RWPE2 (cell line): ENCODE measurements at places on chromosomes 5 and 9.

DNA sequence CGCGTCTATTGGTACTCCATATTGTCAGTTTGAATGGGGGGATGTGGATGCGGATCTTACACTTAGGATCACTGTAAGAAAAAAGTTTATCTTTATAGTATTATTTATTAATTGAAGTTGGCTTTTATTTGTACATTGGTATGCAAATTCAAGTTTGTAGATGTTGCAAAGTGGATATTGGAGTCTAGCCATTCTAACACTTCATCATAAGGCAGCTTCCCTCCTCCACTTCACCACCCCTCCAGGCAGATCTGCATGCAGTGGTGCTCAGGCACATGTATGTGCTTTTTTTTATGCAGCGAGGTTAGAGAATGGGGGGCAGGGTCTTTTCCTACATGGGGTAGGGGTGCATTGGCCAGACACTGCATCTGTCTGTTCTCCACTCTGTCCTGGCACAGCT is 84.3 kb downstream of the IQGAP2 start:
- DNase-seq: no peak

DNA sequence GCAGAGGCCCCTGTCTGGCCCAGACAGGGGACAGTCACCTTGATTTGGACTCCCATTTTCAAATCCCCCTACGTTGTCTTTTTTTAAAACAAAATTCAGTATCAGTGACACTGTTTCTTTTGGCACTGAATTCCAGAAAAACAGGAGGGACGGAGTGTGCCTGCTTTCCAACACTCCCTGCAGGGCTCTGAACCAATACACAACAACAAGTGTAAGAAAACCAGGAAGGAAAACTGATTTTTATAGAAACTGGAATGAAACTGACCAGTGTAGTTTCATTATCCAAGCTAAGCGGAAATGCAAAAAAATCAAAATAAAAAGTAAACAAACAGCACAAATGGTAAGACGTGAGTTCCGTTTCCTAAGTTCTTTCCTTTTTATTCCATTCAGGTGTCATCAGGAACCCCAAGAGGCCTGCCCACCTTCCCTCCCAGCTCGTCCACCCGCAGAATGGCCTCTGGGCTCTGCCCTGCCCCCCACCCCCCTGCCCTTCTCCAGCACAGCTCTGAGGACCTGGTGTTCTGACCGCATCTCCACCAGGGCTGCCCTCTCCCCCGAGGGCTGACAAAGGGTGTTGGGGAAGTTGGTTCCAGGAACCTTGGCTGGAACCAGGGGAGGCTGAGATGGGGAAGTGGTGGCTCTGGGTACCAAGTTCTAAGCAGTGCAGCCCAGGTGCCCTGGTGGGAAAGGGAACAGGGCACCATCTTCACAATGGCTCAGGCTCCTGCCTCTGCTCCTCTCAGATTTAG is 73.6 kb downstream of the PSD2 start:
- no peak for DNase-seq

- DNase-seq: no peak
Measured at GRCh38 chr9:127214421-127215267, 49.9 kb upstream of the GARNL3 start.

GRCh38 chr9:128358861-128359260 is 12.3 kb upstream of the URM1 start:
- DNase-seq: no peak

GRCh38 chr9:132160802-132161742 is 786 bp upstream of the NTNG2 start:
- DNase-seq: no peak

DNA sequence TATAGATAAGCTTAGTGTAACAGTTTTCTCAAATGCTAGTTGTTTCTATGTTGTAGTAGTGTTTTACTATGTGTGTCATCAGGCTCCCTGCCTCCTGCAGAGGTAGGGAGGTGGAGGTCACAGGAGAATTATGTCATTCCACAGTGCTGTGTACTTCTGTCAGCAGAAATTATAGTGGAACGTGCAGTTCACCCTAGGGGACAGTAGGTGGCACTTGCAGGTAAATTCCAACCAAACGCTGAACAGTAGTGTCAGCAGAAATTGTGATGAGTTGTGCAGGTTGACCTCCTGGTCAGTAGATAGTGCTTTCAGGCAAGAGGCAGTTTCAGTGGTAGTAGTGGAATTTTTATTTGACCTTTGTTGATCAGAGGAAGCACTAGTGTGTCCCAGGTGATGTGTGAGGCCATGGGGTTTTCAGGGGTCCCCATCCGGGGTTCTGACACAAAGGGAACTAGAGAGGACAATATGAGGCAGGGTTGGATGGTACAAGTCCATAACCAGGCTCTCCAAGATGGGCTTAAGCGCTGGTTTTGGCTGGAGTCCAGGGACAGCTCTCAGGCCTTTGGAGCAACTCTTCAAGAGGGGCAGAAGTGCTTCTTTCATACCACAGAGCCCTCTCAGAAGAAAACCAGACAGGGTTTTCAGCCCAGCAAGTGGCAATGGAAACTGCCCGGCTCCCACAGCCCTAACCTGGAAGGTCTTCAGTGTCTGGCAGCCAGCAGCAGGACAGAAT is 402.9 kb downstream of the CYLC2 start:
- no peak for DNase-seq

DNA sequence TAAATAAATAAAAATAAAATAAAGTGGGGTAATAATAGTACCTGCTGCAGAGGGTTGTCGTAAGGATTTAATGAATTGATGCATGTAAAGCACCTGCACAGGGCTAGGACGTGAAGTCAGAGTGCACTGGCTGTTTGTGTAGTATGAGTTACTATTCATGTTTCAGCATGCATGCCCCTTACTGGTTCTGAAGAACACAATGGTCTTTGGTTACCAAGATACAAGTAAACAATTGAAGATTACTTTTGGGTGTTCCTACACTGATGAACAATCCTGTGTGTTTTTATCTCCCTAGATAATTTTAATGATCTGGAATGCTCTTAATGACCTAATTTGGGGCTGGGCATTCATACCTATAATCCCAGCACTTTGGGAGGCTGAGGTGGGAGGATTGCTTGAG is 23.2 kb upstream of the PRRC2B start:
- DNase-seq: no peak

GRCh38 chr5:6573651-6574101 is 59.2 kb downstream of the NSUN2 start:
- no peak for DNase-seq

DNA sequence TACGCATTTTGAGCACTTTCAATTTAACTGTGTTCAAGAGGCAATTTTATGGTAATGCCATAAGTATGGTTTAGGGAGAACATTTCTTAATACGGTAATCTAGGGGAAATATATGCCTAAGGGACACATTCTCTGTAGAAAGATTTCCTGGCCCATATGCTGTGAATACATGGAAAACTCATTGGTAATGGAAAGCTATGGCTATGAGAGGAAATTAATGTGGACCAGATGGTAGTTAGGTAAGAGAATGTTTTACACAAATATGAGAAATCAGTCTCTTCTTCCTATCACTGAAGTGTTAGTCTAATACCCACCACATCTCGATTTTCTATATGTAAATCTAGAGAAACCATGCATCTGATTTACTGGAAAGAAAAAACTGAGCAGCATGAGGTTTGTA is 105.0 kb downstream of the SEMA6A start:
- DNase-seq: no peak

DNA sequence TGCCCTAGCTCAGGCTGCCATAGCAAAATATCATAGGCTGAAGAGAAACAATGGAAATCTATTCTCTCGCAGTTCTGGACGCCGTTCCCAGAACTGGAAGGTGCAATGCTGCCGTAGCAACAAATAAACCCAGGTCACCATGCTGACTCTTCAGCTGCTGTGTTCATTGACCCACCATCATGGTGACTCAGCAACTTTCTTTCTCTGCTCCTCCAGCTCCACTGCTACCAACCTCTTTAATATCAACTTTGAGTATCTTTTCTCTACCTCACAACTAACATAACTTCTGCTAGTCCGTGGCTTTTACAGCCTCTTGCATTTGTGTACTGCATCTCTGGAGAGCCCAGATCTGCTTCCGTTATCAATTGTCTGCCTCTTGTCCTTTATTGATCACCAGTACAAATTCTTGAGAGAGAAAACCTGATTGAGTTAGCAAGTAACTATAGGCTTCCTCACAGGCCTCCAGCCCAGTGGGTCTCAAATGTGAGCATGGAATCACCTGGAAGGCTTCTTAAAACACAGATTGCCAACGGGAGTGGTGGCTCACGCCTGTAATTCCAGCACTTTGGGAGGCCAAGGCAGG is 47.3 kb upstream of the SLC30A5 start:
- no peak for DNase-seq

- no peak for DNase-seq
Measured at GRCh38 chr5:142400415-142400814, 75.6 kb upstream of the SPRY4 start.

- DNase-seq: no peak
Measured at GRCh38 chr5:181151146-181151545, 3.8 kb downstream of the OR2V2 start.

GRCh38 chr9:76904661-76905457 is 1.1 kb downstream of the PRUNE2 start:
- DNase-seq: no peak

DNA sequence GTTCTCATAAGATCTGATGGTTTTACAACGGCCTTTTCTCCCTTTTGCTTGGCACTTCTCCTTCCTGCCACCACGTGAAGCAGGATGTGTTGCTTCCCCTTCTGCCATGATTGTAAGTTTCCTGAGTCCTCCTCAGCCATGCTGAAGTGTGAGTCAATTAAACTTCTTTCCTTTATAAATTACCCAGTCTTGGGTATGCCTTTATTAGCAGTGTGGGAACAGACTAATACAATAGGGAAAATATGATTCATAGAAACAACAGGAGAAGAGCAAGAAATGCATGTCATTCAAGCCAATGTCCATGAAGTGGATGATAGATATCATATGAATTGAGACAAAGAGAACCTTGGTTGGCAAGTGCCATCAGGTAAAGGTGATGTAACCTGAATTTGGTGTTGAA is 128.3 kb upstream of the HAPLN1 start:
- DNase-seq: no peak

DNA sequence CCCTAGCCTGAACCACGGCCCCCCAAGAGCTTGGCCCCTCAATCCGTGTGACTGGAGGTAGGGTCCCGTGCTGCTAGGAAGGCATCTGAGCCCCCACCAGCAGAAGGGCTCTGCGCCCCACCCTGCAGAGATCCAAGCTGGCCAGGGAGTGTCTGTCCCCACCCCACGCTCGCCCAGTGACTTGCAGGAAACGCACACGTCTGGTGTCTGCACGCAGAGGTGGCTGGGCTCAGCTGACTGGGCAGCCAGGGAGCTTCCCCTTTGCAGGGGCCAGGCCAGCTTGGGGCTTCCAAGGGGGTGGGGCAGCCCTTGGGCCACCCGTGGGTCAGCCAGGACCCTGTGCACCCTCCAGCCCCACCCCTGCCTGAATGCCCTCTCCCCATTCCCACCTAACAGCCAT is 24.3 kb downstream of the NOTCH1 start:
- no peak for DNase-seq

DNA sequence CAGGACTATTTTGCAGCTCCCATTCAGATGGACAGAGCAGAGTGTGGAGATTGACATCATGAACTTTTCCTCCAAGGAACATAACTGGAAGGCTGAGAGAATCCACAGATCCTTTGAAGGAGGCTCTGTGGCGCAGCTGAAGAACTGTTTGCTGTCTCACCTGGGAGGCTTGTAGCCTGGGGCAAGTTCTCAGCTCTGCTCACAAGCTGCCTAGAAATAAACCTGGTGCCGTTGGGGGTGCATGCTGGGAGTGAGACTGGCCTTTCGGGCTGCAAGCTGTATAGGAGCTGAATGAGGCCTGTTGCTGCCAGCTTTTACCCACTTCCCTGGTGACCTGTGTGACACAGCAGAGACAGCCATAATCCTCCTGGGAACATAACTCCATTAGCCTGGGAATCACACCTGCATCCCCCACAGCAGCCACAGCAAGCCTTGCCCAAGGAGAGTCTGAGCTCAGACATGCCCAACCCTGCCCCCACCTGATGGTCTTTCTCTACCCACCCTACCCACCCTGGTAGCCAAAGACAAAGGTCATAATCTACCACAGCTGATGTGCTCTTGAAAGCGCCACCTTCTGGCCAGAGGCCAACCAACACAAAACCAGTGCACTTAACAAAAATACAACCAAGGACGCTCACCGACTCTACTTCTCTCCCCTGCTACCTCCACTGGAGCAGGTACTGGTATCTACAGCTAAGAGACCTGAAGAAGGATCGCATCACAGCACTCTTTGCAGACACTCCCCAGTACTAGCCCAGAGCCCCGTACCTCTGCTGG is 205.1 kb upstream of the MRPS30 start:
- DNase-seq: peak; percentile 29

DNA sequence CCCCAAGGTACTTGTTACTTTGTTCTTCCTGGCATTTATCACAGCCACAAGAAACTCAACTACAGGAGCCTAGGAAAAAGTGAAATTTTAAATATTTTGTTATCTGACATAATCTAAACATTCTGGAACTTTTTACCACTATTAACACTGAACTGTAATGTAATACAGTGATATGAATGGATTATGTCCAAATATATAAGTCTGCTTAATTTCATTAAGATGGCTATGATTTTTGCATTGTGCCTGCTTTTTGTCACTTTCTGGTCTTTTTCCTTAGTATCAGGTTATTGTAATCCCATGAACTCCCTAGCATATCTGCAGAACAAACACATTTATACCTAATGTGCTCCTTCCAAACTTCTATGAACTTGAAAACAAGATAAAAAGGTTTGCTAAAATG is 35.8 kb downstream of the PJA2 start:
- no peak for DNase-seq

GRCh38 chr5:30156156-30156555 is 1037.3 kb upstream of the CDH6 start:
- no peak for DNase-seq
